ENCODE measurements at places on chromosomes 5 and 9.
A peak's percentile ranks its signal among the peaks of the same experiment; 100 is the strongest.

DNA sequence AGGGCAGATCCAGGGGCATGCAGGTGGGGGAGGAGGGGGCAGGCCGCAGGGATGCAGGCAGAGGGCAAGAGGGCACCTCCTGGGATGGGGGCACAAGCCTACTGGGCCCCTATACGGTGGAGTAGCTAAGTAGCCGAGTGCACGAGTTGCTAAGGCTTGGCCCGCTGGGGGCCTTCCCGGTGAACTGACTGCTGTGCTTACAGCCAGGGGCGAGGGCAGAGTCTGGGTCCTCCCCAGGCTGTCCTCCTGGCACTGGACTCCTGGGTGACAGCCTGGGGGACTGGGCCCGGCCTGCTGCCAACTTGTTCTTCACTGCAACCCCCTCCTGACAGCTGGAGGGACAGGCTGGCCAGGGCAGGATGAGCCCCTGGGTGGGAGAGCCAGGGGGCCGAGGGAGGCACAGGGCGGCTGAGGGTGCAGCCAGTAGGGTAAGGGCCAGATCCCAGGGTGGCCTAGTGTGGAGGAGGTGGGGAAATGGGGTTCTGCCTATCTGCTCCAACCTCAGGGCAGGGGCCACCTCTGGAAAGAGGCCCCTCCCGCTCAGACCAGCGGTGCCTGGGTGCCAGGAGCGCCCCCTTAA is 1.7 kb upstream of the EGFL7 start:
- no peak for DNase-seq

GRCh38 chr9:37776328-37776727 is 8.5 kb downstream of the EXOSC3 start:
- DNase-seq: no peak

GRCh38 chr5:43041110-43041668 is 1.1 kb upstream of the ANXA2R start:
- peak; percentile 34 for DNase-seq

- DNase-seq: no peak
Observed at GRCh38 chr5:149674686-149675085, 55.4 kb upstream of the PPARGC1B start.

DNA sequence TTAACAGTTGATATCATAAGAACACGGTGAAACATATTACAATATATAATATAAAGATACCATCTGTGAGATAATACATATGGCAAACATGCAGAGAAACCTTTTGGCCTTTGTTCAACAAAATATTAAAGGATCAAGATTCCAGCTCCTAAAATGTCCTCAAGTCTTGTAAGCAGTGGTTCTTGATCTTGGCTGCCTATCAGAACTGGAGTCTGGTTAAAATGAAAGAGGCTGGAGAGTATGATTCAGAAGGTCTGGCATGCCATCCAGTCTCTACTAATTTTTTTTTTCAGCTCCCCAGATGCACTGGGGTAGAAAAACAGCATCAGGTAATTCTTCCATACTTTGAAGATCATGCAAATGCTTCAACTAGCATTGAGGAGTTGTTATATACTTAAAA is 83.2 kb downstream of the TNC start:
- no peak for DNase-seq

GRCh38 chr9:116979456-116979855 is 292.4 kb downstream of the TRIM32 start:
- DNase-seq: no peak
